ENCODE measurements at places on chromosomes 4 and X. TPM values are rescaled to one million over a fixed set of nuclear protein-coding genes. Genes with fewer than 3 reads are reported as not detected.

Gene SPANXB1
- not detected for total RNA-seq

DNA sequence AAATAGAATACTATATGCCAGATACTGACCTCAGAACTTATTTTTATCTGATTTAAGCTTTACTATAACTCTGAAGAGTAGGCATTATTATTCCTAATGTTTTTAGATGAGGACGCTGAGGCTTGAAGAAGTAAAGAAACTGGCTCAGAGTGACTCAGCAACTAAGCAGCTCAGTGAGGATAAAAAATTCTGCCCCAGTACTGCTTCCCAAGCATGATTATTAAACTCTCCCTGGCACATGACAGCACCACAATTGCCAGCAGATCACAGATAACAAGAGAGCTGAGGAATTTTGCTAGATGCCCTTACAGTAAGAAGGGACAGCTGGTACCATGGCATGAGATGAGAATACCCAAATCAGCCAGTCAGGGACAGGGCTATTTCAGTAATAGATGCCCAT is 219.4 kb downstream of the NKX6-1 start:
- no peak overlapping the region for H3K27ac ChIP-seq
- no peaks in the 10 kb centered on the region for H3K36me3 ChIP-seq
- no peaks in the 10 kb centered on the region for H3K4me1 ChIP-seq
- no peak overlapping the region for H3K4me3 ChIP-seq
- DNase-seq, result no peak
- no peaks in the 10 kb centered on the region for H3K27me3 ChIP-seq

GRCh38 chr4:170047771-170048354 is 21.7 kb upstream of the MFAP3L start:
- H3K27ac ChIP-seq, result no peak overlapping the region
- H3K27me3 ChIP-seq, result no peaks in the 10 kb centered on the region
- no peaks in the 10 kb centered on the region for H3K4me1 ChIP-seq
- no peak overlapping the region for H3K4me3 ChIP-seq
- peak; percentile 65 for DNase-seq

- H3K36me3 ChIP-seq, result no peaks in the 10 kb centered on the region
- DNase-seq, result no peak
- no peak overlapping the region for H3K27ac ChIP-seq
- no peaks in the 10 kb centered on the region for H3K27me3 ChIP-seq
Measured at GRCh38 chr4:17447675-17448298, 64.1 kb downstream of the QDPR start.

DNA sequence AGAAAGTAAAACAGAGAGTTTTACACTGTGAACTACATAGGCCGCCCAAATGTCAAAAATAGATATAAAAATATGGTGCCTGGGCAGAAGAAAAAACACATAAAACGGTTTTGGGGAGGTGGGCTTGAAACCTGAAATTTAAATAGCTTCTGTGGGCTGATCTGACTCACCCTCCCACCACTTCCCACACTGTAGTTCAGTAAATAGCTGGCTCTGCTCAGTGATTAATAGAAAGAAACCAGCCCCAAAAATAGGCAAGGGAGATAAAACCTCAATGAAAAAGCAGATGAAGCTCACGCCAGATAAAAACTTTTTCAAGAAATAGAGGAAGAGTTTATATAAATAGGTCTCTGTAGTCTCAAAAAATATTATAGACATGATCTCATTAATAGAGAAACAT is 13.2 kb upstream of the COX7B2 start:
- no peaks in the 10 kb centered on the region for H3K4me1 ChIP-seq
- H3K27me3 ChIP-seq, result no peaks in the 10 kb centered on the region
- no peak overlapping the region for H3K27ac ChIP-seq
- DNase-seq, result no peak
- H3K36me3 ChIP-seq, result no peaks in the 10 kb centered on the region

- no peak for DNase-seq
- no peaks in the 10 kb centered on the region for H3K4me1 ChIP-seq
- no peak overlapping the region for H3K4me3 ChIP-seq
Measured at GRCh38 chrX:96407072-96407471, 277.6 kb upstream of the DIAPH2 start.

GRCh38 chr4:138675685-138676084 is 339.9 kb upstream of the NOCT start:
- no peak overlapping the region for H3K27ac ChIP-seq
- no peak for DNase-seq
- no peaks in the 10 kb centered on the region for H3K36me3 ChIP-seq
- H3K27me3 ChIP-seq, result no peaks in the 10 kb centered on the region
- peaks cover 11% of the 10 kb centered on the region for H3K4me1 ChIP-seq
- no peak overlapping the region for H3K4me3 ChIP-seq

GRCh38 chrX:27924718-27925117 is 56.5 kb downstream of the DCAF8L1 start:
- no peaks in the 10 kb centered on the region for H3K4me1 ChIP-seq
- no peak overlapping the region for H3K27ac ChIP-seq
- DNase-seq, result no peak
- H3K36me3 ChIP-seq, result no peaks in the 10 kb centered on the region

DNA sequence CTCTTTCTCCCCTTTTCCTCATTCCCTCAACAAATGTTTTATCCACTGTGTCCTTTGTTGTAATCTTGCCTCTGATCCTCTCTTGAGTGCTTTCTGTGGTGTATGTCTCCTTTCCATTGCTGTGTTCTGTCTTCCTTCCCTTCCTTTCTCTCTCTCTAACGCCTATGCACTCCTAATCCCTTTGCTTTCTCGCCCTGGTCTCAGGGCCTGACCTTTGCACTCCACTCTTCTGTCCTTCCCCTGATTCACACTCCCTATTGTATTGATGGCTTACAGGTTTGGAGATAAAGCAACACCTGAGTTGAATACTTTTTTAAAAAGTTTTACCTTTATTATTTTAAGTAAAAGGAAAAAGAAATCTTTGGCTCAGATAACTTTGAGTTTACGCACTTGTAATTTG is 15.6 kb upstream of the SCOC start:
- H3K27ac ChIP-seq, result no peak overlapping the region
- DNase-seq, result no peak
- H3K4me3 ChIP-seq, result no peak overlapping the region

All from right atrium auricular region (tissue), 2 donors.